ENCODE measurements at places on chromosomes 7 and 10.

DNA sequence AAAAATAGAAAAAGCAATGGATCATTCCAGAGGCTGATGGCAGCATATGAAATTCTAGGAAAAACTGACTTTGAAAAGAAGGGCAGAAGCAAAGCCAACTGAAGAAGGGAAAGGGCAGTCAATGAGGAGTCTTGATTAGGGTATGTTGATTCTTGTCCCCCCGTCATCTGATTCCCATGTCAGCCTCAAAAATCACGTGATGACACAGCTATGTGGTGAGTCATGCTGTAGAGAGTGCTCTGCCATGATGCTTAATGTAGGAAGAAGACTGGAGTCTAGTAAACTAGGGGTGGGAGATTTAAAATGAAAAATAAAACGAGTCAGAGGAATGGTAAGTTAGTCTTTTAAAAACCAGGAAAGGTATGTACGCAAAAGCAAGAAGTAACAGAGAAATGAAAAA is 3.9 kb upstream of the POU6F2 start:
- no peak for DNase-seq

GRCh38 chr7:27690649-27691048 is 28.0 kb upstream of the HIBADH start:
- no peak for DNase-seq

- no peak for DNase-seq
Observed at GRCh38 chr7:156854654-156855053, 38.3 kb downstream of the LMBR1 start.

GRCh38 chr7:43139137-43139536 is 26.7 kb downstream of the HECW1 start:
- no peak for DNase-seq

DNA sequence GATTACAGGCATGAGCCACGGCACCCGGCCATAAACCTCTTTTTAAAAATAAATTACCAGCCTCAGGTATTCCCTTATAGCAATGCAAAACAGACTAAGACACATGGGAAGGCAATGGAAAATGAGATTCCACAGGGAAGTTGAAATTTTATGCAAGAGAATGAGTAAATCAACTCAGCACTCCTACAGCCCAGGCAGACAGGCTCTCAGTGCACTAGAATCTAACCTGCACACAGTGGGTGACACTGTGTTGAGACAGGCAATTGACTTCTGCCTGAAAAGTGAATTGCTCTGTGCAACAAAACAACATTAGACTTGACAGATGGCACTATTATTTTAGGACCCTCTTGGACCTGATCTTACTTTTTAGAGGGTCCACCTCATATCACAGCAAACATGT is 20.1 kb upstream of the PLEKHA1 start:
- DNase-seq: no peak

- no peak for DNase-seq
Observed at GRCh38 chr10:129784291-129784690, 179.8 kb downstream of the EBF3 start.

- DNase-seq: no peak
Observed at GRCh38 chr7:9608560-9608959, 1175.2 kb downstream of the NXPH1 start.

- no peak for DNase-seq
Observed at GRCh38 chr7:139431010-139431409, 52.5 kb downstream of the KLRG2 start.

- DNase-seq: no peak
Observed at GRCh38 chr10:80473096-80473657, 19.1 kb downstream of the TSPAN14 start.

- DNase-seq: no peak
Observed at GRCh38 chr7:37211097-37211880, 237.4 kb downstream of the ELMO1 start.

GRCh38 chr7:127620406-127621233 is 2.7 kb upstream of the PAX4 start:
- no peak for DNase-seq

DNA sequence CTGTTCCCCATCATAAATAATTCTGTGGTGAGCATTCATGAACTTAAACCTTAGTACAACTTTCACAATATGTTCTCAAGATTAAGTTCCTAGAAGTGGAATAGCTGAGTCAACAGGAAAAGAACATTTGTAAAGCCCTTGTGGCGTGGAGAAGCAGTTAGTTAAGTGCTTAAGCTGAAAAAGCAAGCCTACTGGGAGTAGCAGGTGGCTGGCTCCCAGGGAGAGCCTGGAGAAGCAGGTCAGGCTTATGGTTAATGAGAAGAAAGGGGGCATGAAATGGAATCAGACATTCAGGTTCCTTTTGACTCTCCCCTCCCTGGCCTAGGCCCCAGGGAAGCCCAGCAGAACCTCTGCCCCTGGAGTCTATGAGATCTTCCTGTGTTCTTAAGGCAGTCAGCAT is 35.3 kb downstream of the VSTM4 start:
- no peak for DNase-seq

- peak; percentile 83 for DNase-seq
Observed at GRCh38 chr7:107150375-107151073, 18.3 kb upstream of the HBP1 start.
